ENCODE measurements at places on chromosomes 13 and 19.

GRCh38 chr19:56120371-56121179 lies 520 bp downstream of the ZNF787 start:
- DNase-seq: no peak

DNA sequence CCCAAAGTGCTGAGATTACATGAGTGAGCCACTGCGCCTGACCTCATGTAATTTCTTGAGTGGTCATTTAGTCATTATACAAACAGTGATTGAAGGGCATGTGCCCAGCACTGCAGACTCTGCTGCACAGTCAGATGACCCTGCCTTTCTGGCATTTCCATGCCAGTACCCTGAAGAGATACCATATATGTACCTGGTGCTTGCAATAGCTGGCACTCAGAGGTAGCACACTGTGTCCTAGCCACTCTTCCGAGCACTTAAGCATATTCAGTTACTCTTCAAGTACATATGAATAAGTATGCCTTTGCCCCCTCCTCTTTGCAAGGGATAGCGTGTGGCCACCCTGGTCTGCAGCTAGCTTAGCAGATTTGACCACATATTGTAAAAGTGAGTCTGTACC lies 15.5 kb downstream of the STX10 start:
- no peak for DNase-seq

- no peak for DNase-seq
Measured at GRCh38 chr13:110657196-110657595, 41.9 kb downstream of the NAXD start.

GRCh38 chr13:23673867-23674605 lies 103.8 kb downstream of the TNFRSF19 start:
- no peak for DNase-seq

DNA sequence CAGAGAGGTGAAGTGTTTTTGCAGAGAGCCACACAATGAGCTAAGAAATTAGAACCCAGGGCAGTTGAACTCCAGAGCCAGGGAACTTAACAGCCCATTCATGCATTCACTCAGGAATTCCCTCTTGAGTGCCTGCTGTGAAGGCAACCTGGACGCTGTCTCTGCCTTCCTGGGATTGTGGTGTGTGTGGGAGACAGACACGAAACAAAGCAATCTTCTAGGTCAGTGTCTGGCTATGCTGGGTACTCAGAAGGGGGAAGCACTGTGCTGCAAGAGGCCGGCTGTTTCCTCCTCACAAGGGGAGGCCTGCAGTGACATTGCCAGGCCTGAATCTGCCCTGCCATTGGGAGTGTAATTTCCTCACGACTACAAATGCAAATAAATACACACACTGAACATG lies 9.7 kb downstream of the BCKDHA start:
- no peak for DNase-seq
